AG20443 (cell line): ENCODE measurements at places on chromosomes 3 and 15.

DNA sequence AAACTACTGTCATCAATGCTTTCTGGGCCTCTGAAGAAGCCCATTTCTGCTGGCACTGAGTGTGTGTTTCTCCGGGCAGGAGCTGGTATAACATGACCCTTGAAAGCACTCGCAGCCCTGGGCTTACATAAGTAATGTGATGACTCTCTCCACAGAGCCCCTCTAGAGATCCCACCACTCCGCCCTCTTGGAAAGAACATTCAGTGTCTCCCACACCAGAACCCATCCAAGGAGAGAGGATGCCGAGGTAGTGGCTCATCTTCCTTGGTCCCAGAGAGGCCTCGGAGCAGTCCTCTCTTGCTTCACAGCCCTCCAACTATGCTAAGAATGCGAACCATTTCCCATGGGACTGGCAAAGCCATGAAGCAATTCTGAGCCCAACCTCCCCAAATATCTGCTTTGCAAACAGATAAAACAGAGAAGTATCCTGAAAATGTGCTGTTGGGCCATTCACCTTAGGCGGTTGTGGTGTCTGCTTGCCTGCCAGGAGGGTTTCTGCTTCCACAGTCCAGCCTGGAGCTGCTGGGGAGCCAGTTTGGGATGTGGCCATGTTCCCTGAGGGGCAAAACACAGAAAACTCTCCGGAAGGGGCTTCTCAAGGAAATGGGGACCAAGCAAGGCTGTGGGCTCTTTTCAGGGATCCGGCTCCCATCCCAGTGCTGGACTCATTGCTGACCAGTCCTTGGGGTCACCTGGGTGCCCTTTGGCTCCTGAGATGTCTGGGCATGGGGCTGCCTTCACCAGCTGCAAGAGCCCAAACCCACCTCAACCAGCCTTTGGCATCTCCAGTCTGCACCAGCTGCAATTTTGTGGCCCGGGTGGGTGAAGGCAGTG, 47.3 kb downstream of the AMOTL2 start:
- peak; percentile 89 for DNase-seq

DNA sequence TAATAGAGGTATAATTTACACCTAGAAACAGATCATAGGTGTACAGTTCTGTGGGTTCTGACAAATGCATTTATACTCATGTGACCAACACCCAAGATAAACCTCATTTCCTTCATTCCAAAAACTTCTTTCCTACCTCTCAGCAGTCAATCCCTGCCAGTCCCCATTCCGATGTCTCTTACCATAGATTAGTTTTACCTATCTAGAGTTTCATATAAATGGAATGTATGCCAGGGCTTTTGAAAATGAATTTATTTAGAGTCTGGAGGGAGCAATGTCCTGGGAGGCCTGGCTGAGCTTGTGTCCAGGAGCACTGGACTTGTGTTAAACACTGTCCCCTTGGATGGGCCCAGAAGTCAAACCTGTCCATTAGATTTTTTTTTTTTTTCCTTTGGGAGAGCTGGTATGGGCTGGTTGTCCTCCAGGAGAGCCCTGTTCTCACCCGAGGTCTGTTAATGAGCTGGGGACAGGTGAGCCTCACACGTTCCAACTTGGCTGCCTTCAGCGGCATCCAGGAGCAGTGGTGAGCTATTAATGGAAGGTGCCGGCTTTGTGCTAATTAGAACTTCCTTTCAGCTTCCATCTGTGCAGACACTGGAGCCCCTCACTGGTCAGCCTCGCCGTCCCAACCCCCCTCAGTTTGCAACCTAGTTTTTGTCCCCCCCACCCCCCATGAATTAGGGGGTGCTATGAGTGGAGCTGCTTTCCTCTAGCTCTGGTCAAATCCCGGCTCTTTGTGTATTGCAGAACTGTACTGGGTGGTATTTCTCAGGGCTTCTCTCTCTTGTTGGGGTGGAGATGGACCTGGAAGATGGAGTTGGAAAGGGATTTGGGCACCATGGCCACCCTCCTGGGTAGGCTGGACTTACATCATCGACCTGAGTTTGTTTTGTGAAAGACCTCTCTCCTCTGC, 40.7 kb upstream of the POLG start:
- no peak for DNase-seq

DNA sequence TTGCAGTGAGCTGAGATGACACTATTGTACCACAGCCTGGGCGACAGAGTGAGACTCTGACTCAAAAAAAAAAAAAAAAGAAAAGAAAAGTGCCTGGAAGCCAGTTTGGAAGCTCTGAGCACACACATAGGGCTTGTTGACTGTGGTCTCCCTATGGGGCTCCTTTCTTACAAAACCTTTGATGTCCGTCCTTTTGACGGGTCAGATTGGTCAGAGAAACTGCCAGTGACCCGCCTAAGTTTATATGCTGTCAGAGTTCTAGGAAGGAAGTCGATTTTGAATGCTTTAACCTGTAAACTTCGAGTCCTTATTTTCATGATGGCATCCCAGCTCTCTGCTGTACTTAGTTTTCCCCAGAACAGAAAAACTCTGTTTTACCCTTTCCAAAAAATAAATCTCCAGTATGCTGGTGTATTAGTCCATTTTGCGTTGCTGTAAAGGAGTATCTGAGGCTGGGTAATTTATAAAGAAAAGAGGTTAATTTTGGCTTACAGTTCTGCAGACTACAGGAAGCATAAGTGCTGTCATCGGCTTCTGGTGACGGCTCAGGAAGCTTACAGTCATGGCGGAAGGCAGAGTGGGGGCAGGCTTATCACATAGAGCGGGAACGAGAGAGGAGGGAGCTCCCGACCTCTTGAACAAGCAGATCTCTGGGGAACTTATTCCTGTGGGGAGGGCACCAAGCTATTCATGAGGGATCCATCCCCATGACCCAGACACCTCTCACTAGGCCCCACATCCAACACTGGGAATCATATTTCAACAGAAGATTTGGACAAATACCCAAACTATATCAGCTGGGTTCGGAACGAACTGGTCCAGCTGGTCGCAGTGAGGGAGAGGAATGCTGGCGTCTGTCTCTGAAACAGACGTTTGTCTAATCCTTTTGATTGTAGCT, 72.3 kb downstream of the LMLN start:
- no peak for DNase-seq

- peak; percentile 47 for DNase-seq
Observed at GRCh38 chr3:143200001-143200924, 80.7 kb downstream of the CHST2 start.

DNA sequence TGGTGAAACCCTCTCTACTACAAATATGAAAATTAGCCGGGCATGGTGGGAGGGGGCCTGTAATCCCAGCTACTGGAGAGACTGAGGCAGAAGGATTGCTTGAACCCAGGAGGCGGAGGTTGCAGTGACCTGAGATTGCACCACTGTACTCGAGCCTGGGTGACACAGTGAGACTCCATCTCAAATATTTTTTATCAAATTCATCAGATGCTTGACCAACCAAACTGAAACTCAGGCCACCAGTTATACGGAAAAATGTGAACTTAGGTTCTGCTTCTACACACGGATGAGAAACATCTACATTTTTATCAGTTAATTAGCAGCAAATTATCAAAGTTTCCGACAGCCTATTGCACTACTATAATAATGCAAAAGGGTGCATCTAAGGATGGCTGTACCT, 4.8 kb downstream of the ARF4 start:
- no peak for DNase-seq

DNA sequence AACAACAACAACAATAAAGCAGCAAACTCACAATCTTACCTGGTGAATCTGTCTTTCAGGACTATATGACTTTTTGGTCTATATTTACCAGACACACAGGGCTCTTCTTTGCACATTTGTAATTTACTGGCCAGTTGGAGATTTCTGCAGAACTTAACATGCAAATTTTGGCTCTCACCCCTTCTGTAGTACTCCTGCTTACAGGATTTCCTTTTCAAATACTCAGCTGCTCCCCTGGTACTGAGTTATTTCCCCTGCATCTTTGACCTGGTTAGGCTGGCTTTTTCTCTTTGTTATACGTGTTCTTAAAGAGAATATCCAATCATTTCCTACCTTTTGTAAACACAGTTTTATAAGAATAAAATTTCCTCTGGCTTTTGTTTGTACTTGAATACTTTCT, 228.0 kb downstream of the MBNL1 start:
- no peak for DNase-seq

GRCh38 chr3:141321109-141321497, 47.2 kb upstream of the ZBTB38 start:
- no peak for DNase-seq

- no peak for DNase-seq
Observed at GRCh38 chr15:95895508-95895907, 435.0 kb upstream of the NR2F2 start.

DNA sequence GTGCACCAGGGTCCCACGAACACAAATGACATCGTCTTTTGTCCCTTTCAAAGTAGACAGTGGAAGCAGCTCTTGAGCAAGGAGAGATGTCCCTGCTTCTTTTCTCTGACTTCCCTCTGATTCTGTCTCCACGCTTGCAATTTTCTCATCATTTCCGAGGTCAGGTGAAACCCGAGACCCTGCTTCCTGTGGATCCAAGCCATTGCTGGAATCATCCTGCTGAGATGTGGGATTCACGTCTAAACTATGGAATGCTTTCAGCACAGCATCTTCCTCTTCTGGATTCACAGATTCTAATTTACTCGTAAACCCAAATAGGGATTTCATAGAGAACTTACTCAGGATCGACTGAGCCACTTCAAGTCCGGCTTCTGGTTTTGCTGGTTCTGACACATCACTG, 127.1 kb downstream of the FMN1 start:
- DNase-seq = peak; percentile 64

- peak; percentile 43 for DNase-seq
Observed at GRCh38 chr15:62417439-62417838, 252.4 kb upstream of the C2CD4B start.

GRCh38 chr15:52745326-52746161, 44.6 kb downstream of the ONECUT1 start:
- DNase-seq = no peak
